Pons (tissue), 1 donor: ENCODE measurements at places on chromosomes 11 and 22.

DNA sequence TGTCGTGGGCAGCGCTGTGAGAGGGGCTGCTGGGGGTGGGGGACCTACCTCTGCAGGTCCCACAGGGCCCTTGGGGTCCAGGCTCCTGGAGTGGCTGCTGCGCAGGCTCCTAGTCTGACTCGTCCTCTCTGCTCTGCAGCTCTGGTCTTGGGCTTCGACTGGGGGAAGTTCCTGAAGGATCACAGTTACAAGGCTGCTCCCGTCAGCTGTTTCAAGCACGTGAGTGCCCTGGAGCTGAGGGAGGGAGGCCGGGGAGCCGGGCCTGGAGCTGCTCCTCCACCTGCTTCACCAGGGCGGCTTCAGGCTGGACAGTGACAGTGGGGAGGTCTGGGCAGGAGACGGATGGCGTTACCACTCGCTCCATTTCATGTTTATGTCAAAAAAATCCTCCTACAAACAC lies 11.9 kb downstream of the L3MBTL2 start:
- no peak for DNase-seq

- DNase-seq: no peak
Observed at GRCh38 chr11:66888282-66888681, 31.4 kb downstream of the LRFN4 start.

DNA sequence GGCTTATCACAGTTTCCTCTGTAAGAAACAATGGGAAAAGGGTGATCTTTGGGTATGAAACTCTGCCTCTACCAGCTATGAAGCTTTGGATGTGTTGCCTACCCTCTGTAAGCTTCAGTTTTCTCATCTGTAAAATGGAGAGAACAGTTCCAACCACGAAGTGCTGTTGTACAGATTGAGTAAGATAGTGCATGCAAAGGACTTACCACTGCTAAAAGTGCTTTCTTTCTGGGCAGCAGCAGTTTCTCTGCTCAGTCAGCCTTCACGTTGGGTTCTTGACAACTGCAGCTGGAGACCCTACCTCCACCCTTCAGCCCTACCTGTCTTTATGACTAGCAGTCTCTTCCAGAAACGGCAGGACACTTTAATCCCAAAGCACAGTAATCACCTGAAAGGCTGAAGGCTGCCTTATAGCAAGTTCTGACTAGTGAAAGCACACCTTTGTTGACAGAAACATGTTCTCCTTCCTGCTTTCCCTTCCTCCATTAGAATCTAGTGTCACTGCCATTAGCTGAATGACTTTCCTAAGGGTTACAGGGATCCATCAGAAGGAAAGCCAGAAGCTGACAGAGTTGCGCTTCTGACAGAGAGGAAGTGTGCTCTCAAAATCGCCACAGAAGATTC lies 91.4 kb downstream of the RPL27A start:
- DNase-seq: no peak

GRCh38 chr11:2837096-2837601 lies 48.4 kb downstream of the CDKN1C start:
- DNase-seq: no peak

DNA sequence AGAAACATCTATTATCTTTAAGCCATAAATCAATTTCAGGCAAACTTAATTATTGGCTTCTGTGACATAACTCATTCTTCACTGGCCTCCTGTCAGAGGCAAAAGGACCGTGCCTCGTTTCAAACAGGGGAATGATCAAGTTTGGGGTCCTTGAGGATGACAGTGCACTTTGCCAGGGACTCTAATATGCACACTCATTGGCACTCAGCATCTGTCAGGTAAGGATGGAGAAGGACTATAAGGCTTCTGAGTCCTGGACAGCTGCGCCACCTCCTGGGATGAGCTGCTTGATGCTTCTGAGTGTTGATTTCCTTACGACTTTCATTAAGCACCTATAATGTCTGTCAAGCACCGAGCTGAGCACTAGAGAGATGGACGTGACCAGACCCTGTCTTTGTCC lies 20.2 kb downstream of the BPIFC start:
- DNase-seq: no peak

- no peak for DNase-seq
Observed at GRCh38 chr11:127789927-127790326, 789.4 kb upstream of the KIRREL3 start.
